ENCODE measurements at places on chromosomes 4 and X.

DNA sequence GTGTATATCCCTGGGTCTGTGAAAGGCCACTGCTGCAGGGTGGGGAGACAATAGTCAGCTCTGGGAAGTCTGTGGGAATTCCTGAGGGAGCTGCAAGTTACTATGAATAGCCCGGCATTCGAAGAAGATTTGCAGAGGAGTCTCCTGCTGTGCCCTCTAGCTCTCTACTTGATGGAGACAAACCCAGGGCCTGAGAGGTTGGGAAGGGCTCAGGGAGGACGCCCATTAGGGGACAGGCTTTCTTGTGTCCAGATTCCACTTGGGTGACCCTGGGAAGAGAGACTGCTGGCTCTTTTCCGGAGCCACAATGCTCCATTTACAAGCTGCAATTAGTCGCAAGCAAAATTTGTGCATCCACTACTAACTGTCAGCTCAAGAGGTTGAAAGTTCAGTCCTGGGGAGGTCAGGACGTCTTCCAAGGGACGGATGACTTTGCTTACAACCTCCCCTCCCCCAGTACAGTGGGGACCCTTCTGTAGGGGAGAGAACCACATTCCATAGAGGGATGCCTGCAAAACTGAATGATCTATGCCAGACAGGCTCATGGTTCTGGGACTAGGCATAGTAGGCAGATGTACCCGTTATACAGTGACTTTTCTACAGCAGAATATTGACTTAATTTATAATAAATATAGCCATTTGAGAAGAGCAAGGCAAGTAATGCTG, 48.2 kb upstream of the PHOX2B start:
- no peak for DNase-seq

DNA sequence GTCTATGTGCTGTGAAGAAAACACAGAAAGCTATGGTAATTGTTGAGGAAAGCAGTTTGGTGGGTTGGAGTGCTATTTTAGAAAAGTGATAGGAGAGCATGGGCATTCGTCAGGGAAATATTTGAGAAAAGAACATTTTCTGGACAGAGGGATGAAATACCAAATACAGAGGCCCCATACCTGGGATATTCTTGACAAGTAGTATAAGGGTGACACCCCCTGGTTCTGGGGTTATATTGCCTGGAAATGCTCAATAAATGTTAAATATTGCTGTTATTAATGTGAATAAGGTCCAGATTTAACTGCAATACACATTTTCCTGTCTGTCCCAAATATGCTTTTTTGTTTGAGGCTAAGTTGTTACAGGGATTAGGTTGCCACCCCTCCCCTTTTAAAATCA, 42.9 kb downstream of the WWC2 start:
- DNase-seq, result no peak

- no peak for DNase-seq
These were observed 189.5 kb downstream of the APBB2 start for GRCh38 chr4:41024556-41025491.

DNA sequence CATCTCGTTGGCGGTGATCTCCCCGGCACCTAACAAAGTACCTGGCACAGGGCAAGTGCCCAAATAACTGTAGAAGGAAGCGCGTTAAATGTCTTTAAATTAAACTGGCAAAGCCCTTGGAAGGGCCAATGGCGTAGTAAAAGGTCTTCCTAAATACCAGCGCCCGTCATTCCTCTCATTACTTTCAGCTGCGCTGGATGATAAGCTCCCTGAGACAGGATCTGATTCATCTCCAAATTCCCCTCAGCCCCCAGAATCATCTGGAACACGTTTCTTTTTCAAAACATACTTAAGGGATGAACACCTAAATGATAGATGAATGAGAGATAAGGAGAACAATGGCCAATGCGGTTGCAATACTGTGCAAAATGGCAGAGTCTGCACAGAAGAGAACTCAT, 95.1 kb downstream of the AFAP1 start:
- no peak for DNase-seq

DNA sequence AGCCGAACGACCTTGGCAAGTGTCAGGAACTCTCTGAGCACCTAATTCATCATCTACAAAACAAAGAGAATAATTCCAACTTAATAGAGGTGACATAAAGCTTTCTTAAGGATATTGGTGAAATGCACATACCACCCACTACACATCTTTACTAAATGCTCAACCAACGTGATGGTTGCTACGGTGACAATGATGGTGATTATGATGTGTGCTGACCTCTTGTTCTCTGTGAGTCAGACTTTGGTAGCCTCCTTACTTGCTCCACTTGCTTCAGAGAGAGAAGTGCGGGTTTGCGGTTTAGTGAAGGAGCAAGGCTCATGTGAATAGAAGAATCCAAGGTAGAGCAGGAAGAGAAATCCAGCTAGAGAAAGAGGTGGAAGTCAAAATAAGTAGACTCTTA, 52.8 kb upstream of the CLNK start:
- DNase-seq, result no peak

DNA sequence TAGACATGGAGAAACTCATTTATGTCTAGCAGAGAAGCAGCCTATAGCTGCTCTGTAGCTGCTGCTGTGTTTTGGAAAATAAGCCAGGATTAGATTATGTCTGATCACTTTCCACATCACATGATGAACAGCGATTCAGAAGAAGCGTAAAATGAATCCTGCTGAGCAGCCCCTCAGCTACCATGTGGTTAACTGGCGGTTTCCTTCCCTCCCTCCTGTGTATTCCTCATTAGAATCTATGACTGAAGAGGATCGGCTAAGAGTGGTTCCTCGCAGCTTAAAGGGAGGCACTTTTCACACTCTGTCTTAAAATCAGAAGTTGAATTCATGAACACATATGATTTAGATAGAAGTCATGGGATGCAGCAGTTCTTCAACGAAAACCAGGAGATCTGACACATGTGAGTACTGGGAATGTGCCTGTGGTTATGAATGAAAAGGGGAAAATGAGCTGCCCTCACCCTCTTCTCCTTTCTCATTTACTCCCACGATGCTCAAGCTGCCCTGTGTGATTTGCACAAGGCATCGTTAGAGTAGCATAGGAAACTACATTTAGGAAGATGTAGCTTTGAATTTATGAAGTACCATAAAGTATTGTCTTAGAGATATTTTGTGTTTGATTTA, at the start of gene PPEF1:
Gene PPEF1, plus strand, starts transcription at position 220 of the 624 bp plus-strand sequence. Its CDS starts 136 bp downstream, at position 356.
- DNase-seq, result no peak

DNA sequence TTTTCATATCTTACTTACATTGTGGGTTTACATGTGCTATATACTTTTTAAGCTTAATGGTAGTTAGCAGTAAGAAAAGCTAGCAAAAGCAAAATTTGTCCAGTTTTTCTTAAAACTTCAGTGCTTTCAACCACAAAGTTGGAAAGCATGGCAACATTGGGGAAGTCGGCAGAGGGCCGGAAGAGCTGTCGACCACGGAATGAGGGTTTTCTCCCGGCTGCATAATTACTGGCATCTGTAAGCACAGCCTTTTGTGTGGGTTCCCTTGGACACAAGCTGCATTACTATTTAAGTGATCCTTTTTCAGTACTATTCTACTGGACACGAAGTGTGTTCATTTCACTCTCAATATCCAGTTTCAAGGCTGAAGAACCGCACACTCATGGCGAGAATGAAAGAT, 560.4 kb downstream of the ANKRD50 start:
- DNase-seq, result no peak
